MG63 (cell line): ENCODE measurements at places on chromosomes 7 and 10. TPM values are rescaled to one million over a fixed set of nuclear protein-coding genes. Genes with fewer than 3 reads are reported as not detected.

CALCR gene
- total RNA-seq = not detected in 2 replicates

MBL2 gene
- not detected in 2 replicates for total RNA-seq

C7orf57 gene
- total RNA-seq = 0.23 TPM in 1 of 2 replicates, not detected in the other

DNA sequence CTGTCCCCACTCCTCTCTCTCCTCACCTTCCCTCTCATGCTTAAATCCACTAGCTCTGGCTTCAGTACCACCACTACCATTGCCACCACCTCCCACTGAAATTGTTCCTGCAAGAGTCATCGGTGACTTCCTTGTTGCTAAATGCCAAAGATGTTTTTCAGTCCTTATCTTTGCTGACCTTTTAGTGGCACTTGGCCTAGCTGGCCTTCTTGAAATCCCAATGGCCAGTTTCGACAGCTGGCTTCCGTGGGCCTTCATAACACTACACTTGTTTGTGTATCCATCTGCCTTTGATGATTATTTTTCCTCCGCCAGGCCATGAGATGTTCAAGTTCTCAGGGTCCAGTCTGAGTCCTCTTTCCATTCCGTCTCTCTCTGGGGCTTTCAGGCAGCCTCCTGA is 118.2 kb upstream of the NANOS1 start:
- DNase-seq = peak; percentile 21

CC2D2B gene
- total RNA-seq = 0.46 TPM in 1 of 2 replicates, not detected in the other

NEURL1 gene
- total RNA-seq = not detected in 2 replicates
